ENCODE measurements at places on chromosomes 2 and 18.

- DNase-seq, result no peak
These were observed 5.2 kb downstream of the TMEM18 start for GRCh38 chr2:671787-672605.

- DNase-seq, result no peak
These were observed 120.8 kb downstream of the FAM168B start for GRCh38 chr2:130972410-130972809.

GRCh38 chr2:11245322-11245721 lies 90.1 kb downstream of the SLC66A3 start:
- DNase-seq, result no peak

DNA sequence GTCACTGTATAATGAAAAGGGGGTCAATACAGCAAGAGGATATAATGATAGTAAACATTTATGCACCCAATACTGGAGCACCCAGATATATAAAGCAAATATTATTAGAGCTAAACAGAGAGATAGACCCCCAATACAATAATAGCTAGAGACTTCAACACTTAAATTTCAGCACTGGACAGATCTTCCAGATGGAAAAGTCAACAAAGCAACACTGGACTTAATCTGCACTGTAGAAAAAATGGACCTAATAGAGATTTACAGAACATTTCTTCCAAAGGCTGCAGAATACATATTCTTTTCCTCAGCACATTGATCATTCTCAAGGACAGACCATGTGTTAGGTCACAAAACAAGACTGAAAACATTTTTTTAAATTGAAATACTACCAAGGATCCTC lies 26.7 kb downstream of the ZBTB14 start:
- no peak for DNase-seq

- DNase-seq, result no peak
These were observed 9.2 kb downstream of the FKBP1B start for GRCh38 chr2:24058564-24059271.

DNA sequence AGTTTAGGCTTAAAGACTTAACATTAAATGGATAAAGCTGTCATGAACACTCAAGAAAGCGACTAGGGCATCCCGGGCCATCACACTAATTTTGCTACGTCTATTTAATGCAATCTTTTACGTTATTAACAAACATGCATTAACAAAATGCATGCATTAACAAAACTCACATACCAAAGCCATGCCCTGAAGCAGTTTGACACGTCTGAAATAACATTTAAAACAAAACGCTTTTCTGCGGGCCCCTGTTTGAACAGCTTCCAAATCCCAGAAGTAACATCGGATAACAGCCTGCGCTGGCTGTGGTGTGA lies 458 bp downstream of the B4GALT6 start:
- no peak for DNase-seq

- no peak for DNase-seq
These were observed 208.3 kb upstream of the FANCL start for GRCh38 chr2:58449286-58450010.

DNA sequence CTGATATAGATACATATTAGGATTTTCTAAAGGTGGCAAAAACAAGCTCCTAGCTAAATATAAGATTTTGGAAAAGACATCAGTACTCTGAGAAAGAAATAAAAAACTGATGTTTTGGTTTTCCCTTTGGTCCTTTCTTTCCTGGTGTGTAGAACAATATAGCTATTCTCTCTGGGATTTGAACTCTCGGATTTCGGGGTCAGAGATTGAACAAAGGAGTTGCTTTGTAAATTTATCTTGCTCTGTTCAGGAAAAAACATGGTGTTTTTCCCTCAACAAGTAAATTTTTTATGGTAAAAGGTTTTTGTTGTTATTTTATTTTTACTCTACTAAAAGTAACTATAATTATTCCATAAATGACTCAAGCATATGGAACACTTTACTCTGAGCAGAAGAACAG lies 889.3 kb downstream of the ERBB4 start:
- no peak for DNase-seq

- no peak for DNase-seq
These were observed 649 bp downstream of the ESCO1 start for GRCh38 chr18:21599585-21600525.

GRCh38 chr2:4246364-4247131 lies 543.2 kb downstream of the DCDC2C start:
- DNase-seq, result no peak

- DNase-seq, result no peak
These were observed 29.9 kb downstream of the HDHD2 start for GRCh38 chr18:47120428-47120827.

DNA sequence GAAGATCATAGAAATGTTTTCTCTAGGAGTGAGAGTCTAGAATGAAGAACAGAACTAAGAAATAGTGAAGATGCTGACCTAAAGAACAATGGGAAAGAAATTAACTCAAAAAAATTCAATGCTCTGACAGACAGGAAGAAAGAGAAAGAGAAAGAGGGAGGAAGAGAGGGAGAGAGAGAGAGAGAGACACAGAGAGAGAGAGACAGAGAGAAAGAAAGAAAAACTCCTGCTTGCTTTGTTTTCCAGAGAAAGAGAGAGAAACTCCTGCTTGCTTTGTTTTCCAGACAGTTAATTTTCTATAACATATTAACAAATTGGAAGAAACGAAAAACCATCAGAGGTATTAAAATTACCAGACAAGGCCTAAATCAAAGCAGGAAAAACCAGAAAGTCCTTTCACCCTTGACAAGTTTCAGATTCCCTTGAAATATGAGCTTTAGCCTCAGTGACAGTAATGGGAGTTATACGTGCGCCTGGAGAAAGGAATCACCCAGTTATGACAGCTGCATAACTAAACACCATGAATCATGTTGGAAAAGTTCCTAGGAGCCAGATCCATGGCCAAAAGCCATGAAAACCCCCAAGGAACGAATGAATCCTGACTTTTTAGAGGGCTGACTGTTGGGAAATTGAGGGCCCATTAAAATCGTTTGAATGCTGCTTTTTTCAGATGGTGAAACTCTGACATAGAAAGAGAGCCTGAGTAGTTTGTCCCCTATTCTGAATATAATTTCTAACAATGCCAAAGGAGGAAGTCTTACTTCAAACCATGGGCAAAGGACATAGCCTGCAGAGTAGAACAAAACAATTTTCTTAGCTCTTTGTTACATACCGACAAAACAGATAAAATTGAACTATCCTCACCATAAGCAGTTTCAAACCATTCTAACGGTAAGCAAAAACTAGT lies 228.6 kb upstream of the CHST9 start:
- no peak for DNase-seq

DNA sequence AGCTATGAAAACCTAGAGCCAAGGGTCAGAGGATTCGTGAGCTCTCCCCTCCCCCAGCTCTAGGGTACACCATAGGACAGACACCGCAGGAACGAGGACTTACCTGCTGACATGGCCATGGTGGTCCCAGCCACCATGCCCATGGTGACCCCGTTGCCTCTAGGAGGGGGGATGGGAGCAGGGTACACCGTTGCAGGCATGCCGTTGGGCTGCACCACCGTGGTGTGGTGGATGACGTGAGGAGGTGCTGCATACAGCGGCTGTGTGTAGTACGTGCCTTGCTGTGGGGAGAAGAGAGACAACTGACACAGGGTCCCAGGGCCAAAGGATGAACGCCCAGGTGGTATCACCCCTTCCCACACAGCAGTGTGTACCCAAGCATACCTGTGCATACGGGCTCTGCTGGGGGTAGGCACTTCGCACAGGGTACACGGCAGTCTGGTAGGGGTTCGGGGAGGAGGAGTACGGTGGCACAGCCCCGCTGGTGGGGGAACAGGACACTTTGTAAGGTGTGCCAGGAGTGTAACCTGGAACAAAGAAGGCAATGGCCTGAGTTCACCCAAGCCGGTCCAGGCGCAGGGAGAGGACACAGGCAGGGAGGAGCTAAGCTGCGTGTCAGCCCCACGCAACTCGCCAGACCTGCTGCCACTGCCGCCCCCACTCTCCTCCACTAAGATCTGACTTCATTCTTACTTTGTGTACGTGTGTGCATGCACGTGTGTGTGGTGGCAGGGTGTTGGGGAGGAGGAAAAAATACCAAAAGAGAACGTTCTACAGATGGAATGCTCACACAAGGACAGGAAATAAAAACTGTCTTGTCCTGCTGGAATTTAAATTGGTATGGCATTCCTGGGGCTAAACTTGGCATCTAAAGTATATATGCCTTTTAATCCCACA lies 37.8 kb downstream of the FAM168B start:
- no peak for DNase-seq

All from omental fat pad (tissue), 4 donors.